NCI-H1105 treated with DMSO at 0.1 percent for 48 hours (cell line): ENCODE measurements at places on chromosomes 7 and 10.

GRCh38 chr10:79438021-79438698 is 7.3 kb downstream of the ZCCHC24 start:
- no peak for DNase-seq

- DNase-seq: no peak
These were observed 101.8 kb upstream of the WAC start for GRCh38 chr10:28431139-28431538.

- peak; percentile 34 for DNase-seq
These were observed 701 bp upstream of the CUL1 start for GRCh38 chr7:148698007-148698396.

DNA sequence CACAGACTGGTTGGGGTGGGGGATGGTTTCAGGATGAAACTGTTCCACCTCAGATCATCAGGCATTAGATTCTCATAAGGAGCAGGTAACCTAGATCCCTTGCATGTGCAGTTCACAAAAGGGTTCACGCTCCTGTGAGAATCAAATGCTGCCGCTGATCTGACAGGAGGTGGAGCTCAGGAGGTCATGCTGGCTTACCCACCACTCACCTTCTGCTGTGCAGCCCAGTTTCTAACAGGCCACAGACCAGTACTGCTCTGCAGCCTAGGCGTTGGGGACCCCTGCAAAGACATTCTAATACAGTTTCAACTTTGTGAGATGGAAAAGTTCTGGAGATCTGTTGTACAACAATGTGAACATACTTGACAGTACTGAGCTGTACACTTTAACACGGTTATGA is 39.9 kb downstream of the STRA8 start:
- no peak for DNase-seq

DNA sequence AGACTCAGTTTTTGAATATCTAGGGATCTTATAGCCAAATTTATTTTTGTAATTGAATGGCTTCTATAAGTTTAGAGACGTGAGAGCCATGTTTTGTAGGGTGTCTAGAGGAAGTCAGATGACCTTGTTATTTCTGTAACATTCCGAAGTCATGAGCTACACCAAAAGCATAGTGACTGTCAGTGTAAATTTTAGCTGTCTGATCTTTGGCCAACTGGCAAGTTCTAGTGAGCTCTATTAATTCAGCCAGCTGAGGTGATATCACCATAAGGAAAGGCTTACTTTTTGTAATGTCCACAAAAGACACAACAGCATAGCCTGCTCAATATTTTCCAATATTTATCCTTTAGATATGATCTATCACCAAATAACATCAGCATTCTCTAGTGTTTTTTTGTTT is 9.9 kb upstream of the NT5C3A start:
- no peak for DNase-seq

DNA sequence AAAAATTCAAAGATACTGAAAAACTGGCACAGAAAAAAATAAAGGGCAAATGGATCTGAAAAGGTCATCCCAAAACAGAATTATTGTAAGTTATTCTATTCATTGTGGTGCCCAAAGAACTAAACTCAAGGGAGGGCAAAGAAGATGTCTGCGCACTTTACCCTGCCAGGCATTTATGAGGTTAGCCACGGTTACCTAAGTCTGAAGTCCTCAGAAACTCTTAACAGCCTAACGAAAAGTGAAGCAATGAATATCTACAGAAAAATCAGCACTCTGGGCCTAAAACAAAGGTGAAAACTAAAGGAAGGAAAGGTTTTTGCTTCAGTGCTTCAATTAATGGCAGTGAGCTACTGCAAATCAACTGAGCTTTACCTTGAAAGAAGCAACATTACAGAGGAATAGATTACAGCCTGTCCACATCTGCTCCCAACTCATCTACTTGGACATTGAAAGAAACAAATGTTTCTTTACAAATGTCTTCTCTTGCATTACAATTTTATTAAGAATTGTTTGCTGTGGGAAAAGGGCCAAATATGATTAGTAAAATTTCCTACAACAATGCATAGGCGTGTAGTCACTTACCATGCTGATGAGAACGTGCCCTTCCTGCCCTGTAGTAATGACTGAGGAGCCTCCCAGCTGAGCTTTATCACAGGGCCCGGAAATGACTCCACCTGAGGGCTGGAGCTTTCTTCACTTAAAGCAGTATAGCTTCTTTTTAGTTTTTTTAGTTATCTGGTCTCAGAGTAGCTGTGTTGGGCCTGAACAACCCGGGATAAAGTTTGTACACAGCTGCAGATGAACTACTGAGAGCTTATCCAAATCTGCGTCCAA is at the start of gene TUBAL3:
TSS of gene TUBAL3 (minus strand) at position 621 of the 834 bp plus-strand sequence. CDS start at position 585, 36 bp downstream.
- no peak for DNase-seq

GRCh38 chr10:45154502-45154901 is 153.8 kb downstream of the ZNF22 start:
- DNase-seq: no peak

DNA sequence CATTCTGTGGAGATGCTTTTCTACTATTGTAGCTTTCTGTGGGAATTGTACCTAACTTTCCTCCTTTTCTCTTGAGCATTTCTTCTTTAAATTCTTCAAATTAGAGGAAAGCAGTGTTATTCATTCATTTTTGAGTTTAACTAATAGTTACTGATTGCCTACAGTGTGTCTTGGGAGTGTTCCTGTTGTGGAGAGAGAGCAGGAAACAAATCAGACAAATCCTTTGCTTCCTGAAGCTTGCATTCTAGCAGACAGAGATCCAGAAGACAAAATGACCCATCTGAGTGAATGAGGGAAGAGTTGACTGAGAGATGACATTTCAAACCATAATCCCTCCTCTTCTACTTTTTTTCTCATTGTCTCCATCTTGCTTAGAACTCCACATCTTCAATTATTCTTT is 170.4 kb downstream of the SUGCT start:
- DNase-seq: no peak

GRCh38 chr7:93301736-93302135 is 69.6 kb downstream of the VPS50 start:
- DNase-seq: no peak

GRCh38 chr7:17940951-17941431 is 697 bp upstream of the SNX13 start:
- DNase-seq: peak; percentile 64

DNA sequence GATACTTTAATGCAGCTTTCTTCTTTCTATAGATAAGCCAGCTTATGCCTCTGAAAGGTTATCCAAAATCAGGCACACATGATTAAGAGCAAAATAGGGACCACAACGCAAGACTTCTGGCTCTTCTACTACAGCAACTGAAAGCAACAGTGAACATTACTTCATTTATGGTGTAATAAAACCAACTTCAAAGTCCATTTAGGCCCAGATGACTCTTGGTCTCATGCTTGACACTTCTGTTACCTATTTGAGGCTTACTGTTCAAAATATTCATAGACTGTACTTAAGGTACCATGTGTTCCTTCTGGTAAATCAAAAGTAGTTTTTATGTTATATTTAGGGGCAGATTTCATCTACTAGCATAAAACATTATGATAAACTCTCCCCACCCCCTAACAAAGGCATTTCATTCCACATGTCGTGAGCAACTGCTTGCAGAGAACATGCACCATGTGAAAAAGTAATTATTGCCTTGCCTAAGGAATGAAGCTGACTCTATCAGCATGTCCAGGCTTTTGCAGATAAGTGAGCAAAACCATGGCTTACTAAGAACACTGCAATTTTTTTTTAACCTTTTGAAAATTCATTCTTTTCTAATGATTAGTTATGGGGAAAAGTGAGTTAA is 154.9 kb upstream of the ITGB1 start:
- DNase-seq: no peak

GRCh38 chr7:97022491-97023306 is 1.9 kb downstream of the DLX5 start:
- no peak for DNase-seq

- no peak for DNase-seq
These were observed 155.7 kb upstream of the FGFR2 start for GRCh38 chr10:121753726-121754476.

GRCh38 chr7:83936056-83936708 is 258.4 kb downstream of the SEMA3A start:
- DNase-seq: peak; percentile 68

DNA sequence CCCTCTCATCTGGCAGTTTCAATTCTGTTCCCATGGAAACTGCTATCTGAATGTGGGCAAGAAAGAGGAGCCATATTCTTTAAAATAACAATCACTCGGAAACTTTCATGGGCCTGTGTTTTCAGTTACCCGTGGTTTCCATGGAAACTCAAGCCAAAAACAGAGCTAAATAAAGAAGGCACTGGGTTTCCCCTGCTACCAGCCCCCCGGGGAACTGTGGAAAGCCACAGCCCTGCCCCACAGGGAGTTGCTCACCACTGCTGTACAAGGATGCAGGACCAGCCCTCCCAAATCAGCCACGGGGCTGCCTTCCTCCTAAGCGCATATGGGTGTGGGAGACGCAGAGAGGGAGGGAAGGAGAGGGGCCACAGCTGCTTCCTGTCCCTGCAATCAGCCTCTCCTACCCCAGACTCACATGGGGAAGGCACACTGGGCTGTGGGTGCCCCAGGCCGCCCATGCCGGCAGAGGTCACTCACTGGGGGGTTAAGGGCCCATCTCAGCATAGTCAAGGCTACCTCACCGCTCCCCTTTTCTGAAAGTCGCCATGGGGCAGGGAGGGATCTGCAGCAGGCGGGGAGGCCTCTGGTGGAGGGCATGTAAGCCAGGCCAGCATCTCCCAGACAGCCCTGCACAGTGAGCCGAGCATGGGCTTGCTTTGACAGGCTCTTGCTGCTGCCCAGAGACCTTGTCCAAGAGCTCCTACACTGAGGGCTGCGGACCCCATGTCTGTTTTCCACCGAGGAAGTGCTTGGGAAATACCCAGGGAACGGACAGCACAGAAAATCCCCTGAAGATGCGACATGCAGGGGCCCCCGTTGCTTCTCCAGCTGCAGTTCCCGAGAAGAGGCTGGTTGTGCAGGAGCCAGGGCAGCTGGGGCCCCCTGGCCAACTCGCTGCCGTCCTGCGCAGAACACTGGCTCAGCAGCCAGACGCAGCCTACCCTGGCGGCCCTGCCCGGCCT is 157.3 kb upstream of the PPP2R2D start:
- no peak for DNase-seq

GRCh38 chr10:44689368-44689767 is 221.8 kb upstream of the TMEM72 start:
- DNase-seq: no peak

DNA sequence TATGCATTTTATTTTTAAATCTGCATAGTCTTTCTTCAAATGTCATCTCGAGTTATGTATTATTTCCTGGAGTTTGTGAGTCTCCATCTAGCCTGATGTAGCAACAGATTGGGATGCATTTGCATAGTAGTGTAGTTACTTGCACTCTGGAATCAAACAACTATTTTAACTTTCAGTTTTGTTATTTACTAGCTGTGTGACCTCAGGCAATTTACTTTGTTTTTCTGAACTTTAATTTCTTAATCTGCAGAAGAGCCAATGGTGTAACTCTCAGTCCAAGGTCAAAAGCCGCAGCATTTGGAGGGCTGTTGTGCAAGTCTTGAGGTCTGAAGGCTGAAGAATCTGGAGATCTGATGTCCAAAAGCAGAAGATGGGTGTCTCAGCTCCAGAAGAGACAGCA is 175.8 kb upstream of the SORCS1 start:
- no peak for DNase-seq

DNA sequence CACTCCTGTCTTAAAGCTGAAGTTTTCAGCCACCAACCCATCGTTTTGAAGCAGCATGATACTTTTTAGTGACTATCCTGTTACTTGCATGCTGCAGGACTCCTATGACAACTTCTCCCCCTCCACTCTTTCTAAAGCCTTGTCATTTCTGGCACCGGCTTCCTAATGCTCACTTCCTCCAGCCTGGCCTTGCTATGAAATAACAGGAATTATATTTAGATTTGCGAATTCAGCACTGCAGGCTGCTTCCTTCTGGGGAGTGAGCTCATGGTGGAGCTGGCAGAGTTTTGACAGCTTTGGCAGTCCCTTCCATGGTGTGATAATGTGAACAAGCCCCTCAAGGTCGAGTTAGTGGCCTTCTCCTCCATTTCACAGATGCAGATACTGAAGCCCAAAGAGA is 13.4 kb downstream of the BLNK start:
- DNase-seq: no peak

DNA sequence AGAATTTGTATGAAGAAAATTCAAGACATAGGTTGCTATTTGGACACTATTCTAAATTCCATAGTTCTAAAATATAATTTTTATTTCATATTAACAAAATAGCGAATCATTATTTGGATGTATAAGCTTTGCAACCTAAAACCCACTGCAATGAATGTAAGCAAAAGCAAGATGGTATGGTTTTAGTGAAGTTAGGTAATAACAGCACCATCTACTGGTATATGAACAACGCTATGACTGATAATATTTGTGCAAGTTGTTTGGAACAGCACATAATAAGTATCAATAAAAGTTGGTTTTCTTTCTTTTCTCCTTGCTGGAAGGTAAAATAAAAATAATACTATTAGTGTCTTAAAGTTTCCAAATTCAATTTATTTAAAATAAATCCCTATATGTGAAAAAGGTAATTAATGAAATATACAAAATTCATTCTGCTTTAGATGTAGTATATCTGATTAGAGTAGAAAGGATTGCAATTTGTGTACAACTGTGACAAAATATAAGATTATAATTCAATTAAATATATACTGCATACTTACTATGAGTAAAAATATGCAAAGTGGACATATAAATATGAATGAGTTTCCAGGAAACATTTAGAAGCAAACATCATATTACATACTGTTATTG is 79.0 kb upstream of the LSM8 start:
- DNase-seq: peak; percentile 66

GRCh38 chr7:12570534-12571461 is at the start of gene SCIN:
SCIN (plus strand) TSS chr7:12570720; CDS start chr7:12570787, 67 bp downstream.
- no peak for DNase-seq

DNA sequence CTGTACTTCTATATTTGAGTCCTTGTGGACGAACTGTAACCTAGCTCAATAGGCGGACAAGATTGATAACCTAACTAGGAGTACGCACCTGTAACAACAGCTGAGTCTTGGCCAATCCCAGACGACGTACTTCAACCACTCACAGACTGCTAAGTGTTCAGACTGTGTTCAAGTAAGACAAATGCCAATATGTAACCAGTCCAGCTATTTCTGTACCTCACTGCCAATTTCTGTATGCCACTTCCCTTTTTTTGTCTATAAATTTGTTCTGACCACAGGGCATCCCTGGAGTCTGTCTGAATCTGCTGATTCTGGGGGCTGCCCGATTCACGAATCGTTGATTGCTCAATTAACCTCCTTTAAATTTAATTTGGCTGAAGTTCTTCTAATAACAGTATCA is 32.2 kb downstream of the HACD1 start:
- no peak for DNase-seq

- DNase-seq: no peak
These were observed 15.6 kb upstream of the RTKN2 start for GRCh38 chr10:62284221-62284620.

DNA sequence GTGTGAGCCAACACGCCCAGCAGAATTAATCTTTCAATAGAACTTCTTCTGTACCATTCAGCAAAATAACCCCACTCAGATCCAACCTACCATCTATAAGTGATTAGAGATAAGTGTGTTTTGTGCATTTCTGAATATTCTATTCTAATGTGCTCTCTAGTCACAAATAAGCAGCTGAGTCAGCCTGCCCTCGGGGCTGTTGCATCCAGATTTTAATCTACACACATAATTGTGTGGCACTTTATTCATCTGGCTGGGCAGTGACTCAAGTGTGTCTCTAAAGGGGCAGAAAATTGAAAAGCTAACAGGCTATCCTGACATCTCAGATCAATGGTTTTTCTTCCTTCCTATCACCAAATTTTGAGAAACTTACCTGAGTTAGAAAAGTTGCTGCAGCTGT is 60.3 kb downstream of the PRR15 start:
- DNase-seq: no peak
